ENCODE measurements at places on chromosomes 1 and 21.

- no peak for DNase-seq
Measured at GRCh38 chr21:42097860-42098454, 26.8 kb downstream of the UMODL1 start.

DNA sequence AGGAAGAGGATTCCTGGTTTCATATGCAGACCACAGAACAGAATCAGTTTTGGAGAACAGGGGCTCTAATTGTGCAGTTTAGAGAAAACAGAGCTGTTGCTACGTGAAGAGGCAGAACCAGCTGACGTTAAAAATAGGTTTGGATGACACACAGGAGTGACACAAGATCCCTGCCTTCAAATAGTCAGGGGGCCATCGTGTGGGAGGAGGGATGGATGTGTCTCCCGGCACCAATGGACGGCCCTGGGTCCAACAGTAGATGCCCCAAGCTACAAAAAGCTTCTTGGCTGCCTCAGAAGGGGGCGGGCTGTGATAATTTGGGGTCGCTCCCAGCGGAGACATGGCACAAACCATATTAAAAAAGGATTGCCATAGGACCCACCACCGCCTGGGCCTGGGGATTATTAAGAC lies 87.8 kb downstream of the MRPL37 start:
- no peak for DNase-seq

- no peak for DNase-seq
Measured at GRCh38 chr21:15036189-15036588, 28.6 kb downstream of the NRIP1 start.

DNA sequence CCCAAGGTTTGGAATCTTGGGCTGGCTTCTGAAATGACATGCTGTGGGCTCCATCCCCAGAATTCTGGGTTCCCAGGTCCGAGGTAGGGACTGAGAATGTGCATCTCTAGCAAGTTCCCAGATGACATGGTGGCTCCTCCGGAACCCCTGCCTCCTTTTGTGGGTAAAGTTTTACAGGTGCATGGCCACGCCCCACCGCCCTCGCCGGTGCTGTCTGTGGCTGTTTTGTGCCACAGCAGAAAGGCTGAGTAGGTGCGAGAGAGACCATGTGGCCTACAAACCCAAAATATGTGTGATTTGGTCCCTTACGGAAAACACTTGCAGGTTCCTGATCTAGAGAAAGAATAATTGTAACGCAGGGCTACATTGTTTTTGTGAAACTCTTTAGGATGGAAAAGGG lies 30.9 kb downstream of the SKI start:
- DNase-seq = no peak

- DNase-seq = no peak
Measured at GRCh38 chr1:83500987-83501591, 497.8 kb downstream of the TTLL7 start.

GRCh38 chr21:42057851-42058437 lies 13.2 kb upstream of the UMODL1 start:
- no peak for DNase-seq

GRCh38 chr1:64162804-64163203 lies 40.6 kb upstream of the UBE2U start:
- no peak for DNase-seq

DNA sequence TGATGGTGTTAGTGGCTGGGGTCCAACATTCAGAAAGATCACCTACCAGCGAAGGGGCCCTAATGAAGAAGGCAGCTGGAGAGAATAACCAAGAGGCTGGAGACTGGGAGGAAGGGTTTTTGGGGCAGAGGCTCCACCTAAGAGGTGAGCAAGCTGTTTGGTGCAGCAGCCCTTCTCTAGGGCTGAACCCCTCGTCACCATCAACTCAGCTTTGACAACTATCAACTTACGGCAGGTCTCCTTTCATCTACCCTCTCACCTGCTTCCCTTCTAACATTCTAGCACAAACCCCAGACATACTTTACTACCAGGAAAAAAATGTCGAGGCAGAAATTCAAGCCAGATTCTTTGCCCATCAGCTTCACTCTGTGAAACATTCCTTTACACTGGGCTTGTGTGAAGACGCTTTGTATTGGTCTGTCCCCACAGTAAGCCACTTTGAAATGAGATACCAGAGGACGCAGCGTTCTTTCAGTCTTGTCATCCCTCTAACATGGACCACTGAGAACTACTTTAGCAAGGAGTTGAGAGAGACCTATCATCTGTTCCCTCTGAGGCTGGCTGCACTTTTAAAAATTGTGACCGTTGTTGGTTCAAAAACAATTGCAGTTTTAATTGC lies 84.6 kb downstream of the RAVER2 start:
- DNase-seq = no peak

DNA sequence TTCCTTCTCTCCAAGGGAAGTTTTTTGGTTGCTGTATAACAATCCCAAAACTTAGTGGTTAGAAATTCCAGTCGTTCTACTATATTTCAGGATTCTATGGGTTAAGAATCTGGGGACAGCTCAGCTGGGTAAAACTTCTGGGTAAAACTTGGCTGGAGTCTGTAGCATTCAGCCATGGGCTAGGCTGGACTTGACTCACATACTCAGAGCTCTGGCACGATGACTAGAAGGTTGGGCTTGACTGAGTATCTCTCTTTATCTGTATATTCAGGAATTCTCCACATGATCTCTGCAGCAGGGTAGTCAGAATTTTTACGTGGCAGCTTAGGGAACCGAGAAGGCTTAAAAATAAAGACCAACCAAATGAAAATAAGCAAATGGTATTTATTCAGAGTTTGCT lies 28.2 kb upstream of the HRNR start:
- DNase-seq = no peak

DNA sequence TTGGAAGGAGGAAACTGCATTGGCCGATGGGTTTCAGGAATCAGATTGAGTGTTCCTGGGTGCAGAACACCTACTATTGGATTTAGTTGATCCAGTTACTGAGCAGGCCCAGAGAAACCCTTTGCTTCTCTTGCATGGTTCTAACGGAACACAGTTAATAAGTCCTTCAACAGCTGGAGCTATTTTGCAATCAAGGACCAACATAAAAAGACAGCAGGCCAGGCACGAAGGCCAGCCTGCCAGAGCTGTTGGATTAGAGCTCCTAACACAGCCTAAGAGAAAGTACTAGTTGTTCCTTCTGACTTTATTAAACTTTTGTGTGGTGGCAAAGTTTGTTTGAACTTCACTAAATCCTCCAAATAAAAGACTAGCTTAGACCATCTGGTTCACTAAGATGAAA lies 148.0 kb upstream of the LMO4 start:
- no peak for DNase-seq

Data from stimulated activated CD8-positive, alpha-beta memory T cell treated with anti-CD3 and anti-CD28 coated beads, Interleukin-7, amount 100 ng/mL, for 1 hour (primary cell).